ENCODE measurements at places on chromosomes 4 and X. TPM values are rescaled to one million over a fixed set of nuclear protein-coding genes. Genes with fewer than 3 reads are reported as not detected.

The MGARP gene
- 1.1 TPM for polyA plus RNA-seq

The GAGE13 gene
- not detected for polyA plus RNA-seq

The CCNB3 gene
- polyA plus RNA-seq: 1.9 TPM

The SMR3B gene
- not detected for polyA plus RNA-seq

The MXRA5 gene
- polyA plus RNA-seq: not detected

All from A549 (cell line).